ENCODE measurements at places on chromosomes 3 and 15. TPM values are rescaled to one million over a fixed set of nuclear protein-coding genes. Genes with fewer than 3 reads are reported as not detected.

DNA sequence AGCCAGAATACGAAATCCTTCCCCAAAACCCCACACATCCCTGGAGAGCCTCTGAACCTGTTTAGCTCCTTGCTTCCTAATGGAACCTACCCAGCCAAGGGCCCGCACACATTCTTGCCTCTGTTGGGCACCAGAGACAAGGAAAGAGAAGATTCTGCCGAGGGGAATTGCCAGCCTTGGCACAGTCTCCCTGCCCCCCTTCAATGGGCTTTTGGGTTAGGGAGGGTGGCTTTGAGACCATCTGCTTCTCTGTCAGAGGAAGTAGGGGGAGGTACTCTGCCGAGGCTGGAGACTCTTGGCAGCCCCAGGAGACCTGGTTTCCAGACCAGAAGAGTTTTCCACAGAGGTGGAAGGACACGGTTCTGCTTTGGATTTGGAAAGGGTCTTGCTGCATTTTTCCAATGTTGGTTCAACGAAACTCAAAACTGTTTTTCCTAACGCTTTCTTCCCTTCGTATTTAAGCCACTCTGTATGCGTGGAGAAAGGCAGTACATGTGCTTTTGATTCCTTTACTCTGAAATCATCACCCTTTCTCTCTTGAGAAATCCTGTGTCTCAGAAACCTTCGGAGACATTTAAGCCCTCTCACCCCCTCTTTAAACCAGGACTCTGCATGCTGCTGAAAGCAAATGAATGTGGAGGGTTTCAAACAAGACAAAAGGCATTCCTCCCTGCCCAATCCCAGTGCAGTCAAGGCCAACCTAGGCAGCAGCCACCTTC lies 78.8 kb upstream of the PRR23C start:
- no peaks in the 10 kb centered on the region for H3K4me1 ChIP-seq
- H3K27ac ChIP-seq = no peak overlapping the region
- H3K36me3 ChIP-seq = no peaks in the 10 kb centered on the region
- no peaks in the 10 kb centered on the region for H3K27me3 ChIP-seq
- DNase-seq = no peak

GRCh38 chr3:188686324-188686723 lies 485.4 kb upstream of the TPRG1 start:
- DNase-seq = no peak
- no peaks in the 10 kb centered on the region for H3K27me3 ChIP-seq
- H3K4me1 ChIP-seq = no peaks in the 10 kb centered on the region
- H3K36me3 ChIP-seq = no peaks in the 10 kb centered on the region

- H3K4me3 ChIP-seq = no peak overlapping the region
- DNase-seq = peak; percentile 68
These were observed 69.7 kb upstream of the UBE3A start for GRCh38 chr15:25508369-25509002.

The PPP1R14D gene
- total RNA-seq = not detected

DNA sequence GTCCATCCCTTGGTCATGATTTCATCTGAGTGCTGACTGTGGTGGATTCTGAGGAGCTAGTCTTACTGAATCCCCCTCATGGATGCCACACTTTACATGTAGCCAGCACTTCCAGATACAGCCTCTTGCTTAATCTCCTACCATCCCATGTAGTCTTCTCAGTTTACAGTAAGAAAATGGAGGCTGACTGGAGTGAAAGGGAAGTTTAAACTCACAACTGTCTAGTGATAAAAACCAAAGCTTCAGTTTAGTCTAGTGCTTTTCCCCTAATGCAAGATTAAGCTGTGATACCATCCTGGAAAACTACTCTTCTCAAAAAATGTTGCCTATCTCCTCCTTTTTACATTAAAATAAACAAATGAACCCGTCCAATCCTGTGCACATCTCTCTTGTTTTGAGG lies 146.8 kb upstream of the HES1 start:
- no peak overlapping the region for H3K4me3 ChIP-seq
- H3K4me1 ChIP-seq = peaks cover 26% of the 10 kb centered on the region
- H3K27me3 ChIP-seq = no peaks in the 10 kb centered on the region
- no peak overlapping the region for H3K27ac ChIP-seq

The ANKRD28 gene
- total RNA-seq = 29.3 TPM

The SCG5 gene
- total RNA-seq = 69.4 TPM

The ANKUB1 gene
- total RNA-seq = not detected

DNA sequence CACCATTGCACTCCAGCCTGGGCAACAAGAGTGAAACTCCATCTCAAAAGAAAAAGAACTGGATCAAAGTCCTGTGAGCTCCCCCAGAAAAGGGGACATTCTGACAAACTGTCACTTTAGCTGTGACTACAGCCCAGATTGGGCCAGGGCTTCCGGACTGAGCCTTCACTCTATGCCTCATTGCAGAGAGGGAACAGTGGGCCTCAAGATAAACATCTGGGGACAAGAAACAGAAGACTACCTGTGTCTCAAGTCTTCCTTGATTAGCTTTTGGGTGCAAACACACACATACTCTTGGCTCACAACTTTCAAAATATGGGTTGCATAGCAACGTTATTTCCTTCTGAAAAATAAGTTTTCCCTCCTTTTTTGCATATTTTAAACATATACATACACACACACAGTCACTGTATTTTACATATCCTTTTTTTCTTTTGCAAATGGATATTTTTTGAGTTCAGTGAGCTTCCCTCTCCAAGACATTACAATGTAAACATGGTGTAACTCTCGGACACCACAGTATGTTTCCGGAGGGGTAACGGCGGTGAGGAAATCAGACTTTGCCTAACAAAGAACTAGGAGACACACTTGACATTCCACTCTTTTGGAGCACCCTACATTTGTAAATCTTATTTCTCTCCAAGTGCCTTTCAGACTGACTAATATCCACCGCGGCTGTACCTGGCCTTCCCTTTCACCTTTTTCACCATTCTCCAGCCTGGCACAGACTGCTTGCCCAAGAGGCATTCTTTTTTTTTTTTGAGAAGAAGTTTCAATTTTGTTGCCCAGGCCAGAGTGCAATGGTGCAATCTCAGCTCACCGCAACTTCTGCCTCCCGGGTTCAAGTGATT lies 3.5 kb downstream of the TKT start:
- DNase-seq = no peak
- no peaks in the 10 kb centered on the region for H3K36me3 ChIP-seq
- H3K27me3 ChIP-seq = no peaks in the 10 kb centered on the region
- no peak overlapping the region for H3K27ac ChIP-seq
- peaks cover 23% of the 10 kb centered on the region for H3K4me1 ChIP-seq

The TGM4 gene
- 0.04 TPM for total RNA-seq

The OSBPL10 gene
- total RNA-seq = 5.1 TPM

DNA sequence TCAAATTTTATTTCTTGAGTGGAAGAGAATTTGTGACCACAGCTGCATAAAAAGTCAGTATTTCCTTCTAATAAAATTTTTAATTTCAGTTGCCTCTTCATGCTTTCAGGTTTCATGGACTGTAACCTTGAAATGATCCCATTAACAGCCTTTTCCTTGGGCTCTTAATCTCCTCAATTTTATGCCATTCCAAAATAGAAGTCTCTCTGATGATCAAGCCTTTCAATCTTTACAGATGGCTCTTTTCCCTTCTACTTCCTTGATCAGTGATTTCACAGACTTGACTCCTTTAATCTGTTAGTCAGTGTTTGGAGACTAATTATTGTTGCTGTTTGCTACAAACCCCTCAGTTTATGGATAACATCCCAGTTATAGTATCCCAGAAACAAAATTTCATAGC lies 11.9 kb downstream of the TSC22D2 start:
- H3K27ac ChIP-seq = no peak overlapping the region
- H3K4me1 ChIP-seq = peaks cover 31% of the 10 kb centered on the region
- DNase-seq = no peak
- no peak overlapping the region for H3K4me3 ChIP-seq
- no peaks in the 10 kb centered on the region for H3K36me3 ChIP-seq
- H3K27me3 ChIP-seq = no peaks in the 10 kb centered on the region

- H3K27me3 ChIP-seq = no peaks in the 10 kb centered on the region
- H3K4me3 ChIP-seq = no peak overlapping the region
- no peaks in the 10 kb centered on the region for H3K36me3 ChIP-seq
- H3K27ac ChIP-seq = no peak overlapping the region
- no peaks in the 10 kb centered on the region for H3K4me1 ChIP-seq
- no peak for DNase-seq
These were observed 69.9 kb downstream of the TBC1D5 start for GRCh38 chr3:17672506-17672905.

DNA sequence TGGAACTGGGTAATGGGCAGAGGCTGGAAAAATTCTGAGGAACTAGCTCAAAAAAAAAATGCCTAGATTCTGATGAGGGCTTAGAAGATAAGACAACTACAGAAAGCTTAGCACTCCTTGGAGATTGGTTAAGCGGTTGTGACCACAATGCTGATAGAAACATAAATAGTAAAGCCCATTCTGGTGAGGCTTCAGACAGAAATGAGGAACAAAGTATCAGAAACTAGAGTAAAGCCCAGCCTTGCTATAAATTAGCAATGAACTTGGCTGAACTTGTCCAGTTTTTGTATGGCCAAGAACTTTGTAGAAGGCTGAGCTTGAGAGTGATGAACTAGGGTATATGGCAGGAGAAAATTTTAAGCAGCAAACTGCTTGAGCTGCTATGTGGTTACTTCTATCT lies 25.4 kb downstream of the GOLGB1 start:
- no peaks in the 10 kb centered on the region for H3K27me3 ChIP-seq
- H3K4me1 ChIP-seq = no peaks in the 10 kb centered on the region
- peaks cover 22% of the 10 kb centered on the region for H3K36me3 ChIP-seq
- no peak overlapping the region for H3K4me3 ChIP-seq
- H3K27ac ChIP-seq = no peak overlapping the region
- DNase-seq = no peak

GRCh38 chr3:194967151-194968117 lies 281.8 kb downstream of the FAM43A start:
- no peaks in the 10 kb centered on the region for H3K27me3 ChIP-seq
- no peaks in the 10 kb centered on the region for H3K36me3 ChIP-seq

The AADAC gene
- total RNA-seq = not detected

DNA sequence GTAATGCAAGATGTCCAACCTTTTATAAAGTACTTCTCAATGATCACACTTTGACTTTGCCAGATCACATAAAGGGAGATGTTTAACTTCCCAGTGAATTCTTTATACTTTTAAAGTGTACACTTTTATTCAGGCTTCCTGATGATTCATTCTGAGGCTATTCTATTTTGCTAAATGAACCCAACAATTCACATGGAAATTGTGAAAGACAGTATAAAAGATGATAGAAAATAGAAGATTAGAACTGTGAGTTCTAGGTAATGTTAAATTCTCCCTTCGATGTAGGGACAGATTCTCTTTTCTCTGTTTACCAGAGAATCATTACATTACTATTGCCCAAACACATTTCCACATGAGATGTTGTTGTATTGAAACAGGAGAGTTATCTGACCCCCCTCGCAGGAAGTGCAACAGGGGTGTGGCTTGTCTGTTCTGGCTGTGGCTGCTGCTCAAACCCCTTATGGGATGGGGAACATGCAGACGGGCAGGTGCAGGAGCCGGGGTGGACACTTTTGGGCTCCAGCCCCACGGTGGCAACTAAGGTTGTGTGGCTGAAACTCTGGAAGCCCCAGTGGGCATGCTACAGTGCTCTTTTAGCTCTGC lies 131.3 kb upstream of the LRTM1 start:
- no peaks in the 10 kb centered on the region for H3K27me3 ChIP-seq
- H3K36me3 ChIP-seq = no peaks in the 10 kb centered on the region
- DNase-seq = no peak
- no peaks in the 10 kb centered on the region for H3K4me1 ChIP-seq
- H3K27ac ChIP-seq = no peak overlapping the region

GRCh38 chr3:156017352-156018030 lies 102.9 kb upstream of the KCNAB1 start:
- no peak overlapping the region for H3K4me3 ChIP-seq
- H3K4me1 ChIP-seq = peaks cover 8% of the 10 kb centered on the region
- no peaks in the 10 kb centered on the region for H3K36me3 ChIP-seq
- H3K27ac ChIP-seq = no peak overlapping the region
- peak; percentile 23 for DNase-seq
- H3K27me3 ChIP-seq = no peaks in the 10 kb centered on the region

DNA sequence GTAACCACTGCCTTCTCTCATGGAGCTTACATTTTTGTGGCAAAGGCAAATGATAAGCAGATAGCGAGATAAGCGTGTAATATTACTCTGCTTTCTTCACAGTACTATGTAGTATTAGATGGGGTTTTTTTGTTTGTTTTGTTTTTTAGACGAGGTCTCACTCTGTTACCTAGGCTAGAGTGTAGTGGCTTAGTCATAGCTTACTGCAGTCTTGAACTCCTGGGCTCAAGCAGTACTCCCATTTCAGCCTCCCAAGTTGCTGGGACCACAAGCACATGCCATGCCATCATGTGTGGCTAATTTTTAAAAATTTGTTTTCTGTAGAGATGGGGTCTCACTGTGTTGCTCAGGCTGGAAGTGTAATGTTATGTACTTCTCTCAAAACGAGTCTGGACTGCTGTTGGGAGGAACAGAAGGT lies 22.9 kb downstream of the MBNL1 start:
- H3K27me3 ChIP-seq = no peaks in the 10 kb centered on the region
- DNase-seq = no peak
- no peaks in the 10 kb centered on the region for H3K4me1 ChIP-seq
- H3K27ac ChIP-seq = no peak overlapping the region
- H3K36me3 ChIP-seq = no peaks in the 10 kb centered on the region

The SRGAP3 gene
- total RNA-seq = 35.7 TPM
